ENCODE measurements at places on chromosomes 1 and 21.

GRCh38 chr21:22889445-22889844, 1891.2 kb downstream of the NCAM2 start:
- no peak for DNase-seq

DNA sequence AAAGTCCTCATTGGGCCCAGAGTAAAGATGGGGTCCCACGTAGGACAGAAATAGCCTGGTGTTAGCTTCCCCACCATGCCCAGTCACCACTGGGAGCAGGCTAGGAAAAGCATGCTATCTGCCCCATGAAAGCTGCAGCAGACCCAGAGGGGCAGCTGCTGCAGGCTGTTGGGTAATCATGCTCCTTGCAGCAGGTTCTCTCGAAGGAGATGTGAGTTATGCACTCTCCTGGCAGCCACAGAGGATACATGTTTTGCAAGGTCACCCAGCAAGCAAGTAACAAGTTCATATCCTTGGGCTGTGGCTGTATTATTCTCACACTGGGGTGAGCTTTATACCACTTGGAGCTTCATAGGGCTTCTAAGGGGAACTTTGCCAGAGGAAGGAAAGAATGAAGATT, 9.1 kb upstream of the HEYL start:
- no peak for DNase-seq

DNA sequence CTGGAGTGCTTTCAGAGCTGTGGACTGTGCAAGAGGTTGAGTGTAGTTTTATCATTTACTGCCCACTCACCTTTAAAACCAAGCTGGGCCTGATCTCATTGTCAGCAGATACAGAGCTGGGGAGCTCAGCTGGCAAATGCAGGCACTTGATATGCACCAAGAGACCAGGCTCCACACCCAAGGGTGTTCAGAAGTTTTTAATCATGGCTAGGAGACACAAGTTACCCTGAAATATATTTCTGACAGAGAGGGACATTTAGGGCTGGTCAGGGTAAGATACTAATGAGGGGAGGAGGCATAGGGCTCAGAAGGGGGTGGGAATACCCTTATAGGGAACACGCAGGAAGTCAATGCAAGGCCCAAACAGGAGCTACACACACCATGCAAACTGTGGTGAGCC, 153.7 kb downstream of the ELAVL4 start:
- DNase-seq, result no peak

DNA sequence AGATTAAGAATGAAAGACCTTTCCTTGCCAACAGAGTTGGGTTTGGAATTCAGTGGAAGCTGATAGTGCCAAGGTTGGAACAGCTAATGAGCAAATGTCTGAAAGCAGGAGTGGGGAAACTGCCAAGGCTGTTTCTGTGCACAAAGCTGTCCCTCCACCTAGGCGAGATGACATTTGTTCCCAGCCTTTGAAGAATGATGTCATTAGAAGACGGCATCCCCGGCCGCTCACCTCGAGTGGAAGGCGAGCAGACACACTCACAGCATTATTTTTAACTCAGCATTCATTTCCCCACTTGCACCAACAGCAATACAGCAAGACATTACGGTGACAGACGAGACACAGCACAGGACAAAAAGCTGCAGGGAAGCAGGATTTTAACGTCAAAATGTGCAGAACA, 463.9 kb downstream of the PCP4 start:
- DNase-seq, result no peak

DNA sequence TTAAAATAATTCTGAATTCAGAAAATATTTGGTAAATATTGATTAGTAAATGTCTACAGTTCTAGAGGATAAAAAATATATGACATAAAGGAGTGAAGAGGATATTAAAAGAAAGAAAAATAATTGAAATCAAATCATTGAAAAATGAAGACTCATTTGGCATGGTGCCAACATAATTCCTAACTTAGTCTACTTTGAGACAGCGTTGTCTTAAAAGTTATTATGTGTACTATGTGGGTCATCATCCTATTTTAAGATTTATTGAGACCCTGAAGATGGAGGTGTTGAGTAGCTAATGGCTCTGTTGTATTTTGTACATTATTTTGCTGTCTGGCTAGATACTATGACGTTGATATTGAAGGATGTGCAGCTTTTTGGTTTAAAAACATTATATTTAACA, 156.7 kb upstream of the PTGFR start:
- DNase-seq, result no peak

DNA sequence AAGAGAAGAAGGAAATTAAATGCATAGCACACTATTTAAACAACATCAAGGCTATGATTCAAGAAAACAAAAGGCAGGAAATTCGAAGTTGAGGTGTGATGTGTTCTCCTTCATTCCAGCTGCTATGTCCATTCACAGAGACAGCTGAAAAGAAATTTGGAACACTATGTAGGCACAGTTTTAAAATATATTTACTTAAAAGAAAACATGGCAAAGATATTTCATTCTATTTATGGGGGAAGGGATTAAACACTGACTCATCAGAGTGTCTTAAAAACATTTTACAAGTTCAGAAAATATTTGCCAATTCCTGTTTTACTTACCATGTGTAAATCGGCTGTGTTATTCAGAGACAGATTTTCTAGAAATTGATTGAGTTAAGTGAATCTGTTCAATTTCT, 39.4 kb upstream of the NGF start:
- DNase-seq, result no peak

Data from CD4-positive, alpha-beta T cell treated with Interleukin-21 for 1 hour (primary cell).